ENCODE measurements at places on chromosomes 1 and 21.

GRCh38 chr1:212951126-212951946 is 995 bp downstream of the VASH2 start:
- no peak for DNase-seq

DNA sequence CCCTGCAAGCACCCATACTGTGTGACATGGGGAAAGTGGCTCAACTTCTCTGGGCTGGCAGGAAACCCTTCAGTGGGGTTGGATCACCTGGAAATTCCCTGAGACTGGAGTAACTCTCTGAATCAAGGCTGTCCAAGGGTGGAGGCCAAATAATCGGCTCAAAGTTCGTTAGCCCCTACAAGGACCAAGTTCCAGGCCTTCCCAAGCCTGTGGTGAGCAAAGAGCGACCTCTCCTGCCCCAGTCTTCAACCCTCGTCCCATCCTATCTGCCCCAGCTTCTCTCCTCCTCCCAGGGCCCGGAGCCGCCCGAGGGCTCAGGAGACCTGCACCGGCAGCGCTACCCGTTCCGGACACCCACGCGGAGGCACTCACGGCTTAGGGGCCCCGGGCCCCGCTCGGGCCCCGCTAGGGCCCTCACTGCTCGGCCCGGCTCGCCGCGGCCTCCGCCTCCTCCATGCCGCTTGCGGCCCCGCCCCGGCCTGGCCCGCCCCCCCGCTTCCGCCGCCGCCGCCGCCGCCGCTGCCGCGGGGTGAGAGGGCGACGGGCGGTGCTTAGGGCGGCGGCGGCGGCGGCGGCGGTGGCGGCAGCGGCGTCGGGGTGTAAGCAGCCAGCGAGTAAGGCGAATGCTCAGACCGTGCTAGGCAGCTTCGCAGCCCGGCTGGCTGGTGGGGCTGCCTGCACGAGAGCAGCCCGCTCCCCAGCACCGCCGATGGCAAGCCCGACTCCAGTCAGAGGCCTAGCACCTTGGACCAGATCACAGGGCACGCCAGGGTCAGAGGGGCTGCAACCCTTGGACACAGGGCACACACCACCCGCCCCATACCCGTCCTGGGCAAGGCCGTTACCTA is at the start of gene POMGNT1:
POMGNT1 (minus strand) TSS at position 471 of the 848 bp plus-strand sequence. CDS start 613 bp downstream, outside the sequence.
- DNase-seq = peak; percentile 58

DNA sequence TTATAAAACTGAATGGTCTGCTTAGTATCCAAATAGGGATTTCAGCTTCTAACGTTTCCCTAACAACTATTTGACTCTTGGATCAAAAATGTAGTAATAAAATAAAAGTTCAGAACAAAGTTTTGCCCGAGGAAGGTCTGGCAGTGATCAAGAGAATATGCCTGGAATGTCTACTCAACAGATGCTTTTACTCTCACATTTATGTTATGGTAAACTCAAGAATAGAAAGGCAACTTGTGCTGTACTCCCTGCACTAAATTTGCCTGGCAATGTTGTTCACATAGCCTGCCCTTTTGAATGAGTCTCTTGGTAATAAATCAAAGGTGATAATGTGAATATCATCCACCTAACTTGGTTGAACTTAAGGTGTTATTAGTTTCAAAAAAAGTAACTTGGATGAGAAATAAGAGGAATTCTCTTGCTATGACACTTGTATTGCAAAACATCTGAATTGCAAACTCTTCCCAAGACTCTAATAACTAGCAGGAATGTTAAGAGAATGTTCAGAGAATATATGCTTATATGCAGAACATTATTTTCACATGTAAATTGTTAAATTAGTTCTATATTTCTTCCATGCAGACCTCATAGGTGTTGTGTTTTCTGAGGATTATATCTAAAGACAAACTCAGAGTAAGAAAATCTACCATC is 215.8 kb downstream of the COL24A1 start:
- DNase-seq = no peak

DNA sequence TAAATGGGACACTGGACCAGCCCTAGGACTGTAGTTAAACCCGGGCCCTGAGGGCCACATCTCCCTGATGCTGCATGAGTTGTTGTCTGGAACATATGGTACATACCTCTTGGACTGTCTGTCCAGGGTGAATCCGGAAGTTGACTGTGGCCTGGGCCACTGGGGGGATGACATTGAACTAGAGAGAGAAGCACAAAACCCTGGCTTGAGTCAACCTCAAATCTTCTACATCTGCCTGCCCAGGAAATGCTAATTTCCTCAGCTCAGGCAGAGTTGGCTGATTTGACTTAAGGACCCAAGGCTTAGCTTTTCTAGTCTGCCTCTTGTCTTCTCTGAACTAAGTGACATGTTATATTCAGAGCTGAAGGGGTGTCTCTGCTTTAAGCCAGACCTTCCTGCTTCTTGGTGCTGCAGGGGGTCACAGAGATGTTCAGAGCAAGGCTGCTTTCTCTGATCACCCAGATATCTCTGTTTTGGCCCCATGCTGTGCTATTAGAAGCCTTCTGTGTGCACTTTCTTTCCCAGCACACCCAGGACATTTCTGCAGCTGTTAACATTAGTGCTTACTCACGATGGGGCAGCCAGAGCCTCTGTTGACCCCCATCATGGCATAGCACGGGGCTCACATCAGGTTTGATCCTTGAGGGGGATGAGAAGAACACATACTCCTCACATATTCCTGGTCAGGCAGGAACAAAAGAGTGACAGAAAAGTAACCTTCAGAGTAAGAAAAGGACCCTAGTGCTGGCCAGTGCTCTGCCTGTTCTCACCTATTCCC is 9.6 kb downstream of the PM20D1 start:
- no peak for DNase-seq

DNA sequence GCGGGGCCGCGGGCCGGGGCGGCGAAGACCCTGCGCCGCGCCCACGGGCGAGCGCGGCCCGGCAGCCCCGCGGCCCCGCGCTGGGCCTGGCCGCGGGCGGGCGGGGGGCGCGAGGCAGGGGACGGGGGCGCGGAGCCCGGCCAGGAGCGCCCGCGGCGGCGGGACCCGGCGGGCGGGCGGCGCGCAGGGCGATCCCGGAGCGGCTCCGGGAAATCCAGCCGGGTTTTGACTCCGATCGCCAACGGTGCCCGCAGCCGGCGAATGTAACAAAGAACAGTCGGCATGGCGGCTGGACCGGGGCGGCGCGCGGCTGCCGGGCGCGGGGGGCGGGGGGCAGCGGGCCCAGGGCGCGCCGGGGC is 334 bp downstream of the PRDM15 start:
- DNase-seq = peak; percentile 81

- DNase-seq = peak; percentile 42
Observed at GRCh38 chr1:34190692-34191091, 14.0 kb downstream of the C1orf94 start.

- no peak for DNase-seq
Observed at GRCh38 chr1:21517660-21518480, 8.6 kb downstream of the ALPL start.

- no peak for DNase-seq
Observed at GRCh38 chr21:42758721-42759593, 105.5 kb downstream of the PDE9A start.

- DNase-seq = no peak
Observed at GRCh38 chr21:44816761-44817505, 929 bp downstream of the SUMO3 start.

DNA sequence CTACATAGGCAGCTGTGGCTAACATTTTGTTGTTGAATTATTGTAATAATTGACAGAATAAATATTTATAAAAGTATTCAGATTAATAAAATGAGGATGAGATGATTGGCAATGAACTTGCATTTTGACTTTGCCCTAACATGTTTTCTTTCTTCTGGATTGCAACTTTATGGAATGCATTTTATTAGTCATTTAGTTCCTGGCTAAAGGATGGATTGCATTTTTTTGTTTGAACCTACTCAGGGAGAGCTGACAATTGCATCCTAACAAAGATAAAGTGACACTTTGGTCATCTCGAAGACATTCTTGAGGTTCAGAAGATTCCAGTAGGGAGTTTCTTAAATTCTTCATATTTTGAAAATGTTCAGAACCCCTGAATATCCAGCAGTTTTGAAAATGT is 37.5 kb downstream of the PGM1 start:
- no peak for DNase-seq

DNA sequence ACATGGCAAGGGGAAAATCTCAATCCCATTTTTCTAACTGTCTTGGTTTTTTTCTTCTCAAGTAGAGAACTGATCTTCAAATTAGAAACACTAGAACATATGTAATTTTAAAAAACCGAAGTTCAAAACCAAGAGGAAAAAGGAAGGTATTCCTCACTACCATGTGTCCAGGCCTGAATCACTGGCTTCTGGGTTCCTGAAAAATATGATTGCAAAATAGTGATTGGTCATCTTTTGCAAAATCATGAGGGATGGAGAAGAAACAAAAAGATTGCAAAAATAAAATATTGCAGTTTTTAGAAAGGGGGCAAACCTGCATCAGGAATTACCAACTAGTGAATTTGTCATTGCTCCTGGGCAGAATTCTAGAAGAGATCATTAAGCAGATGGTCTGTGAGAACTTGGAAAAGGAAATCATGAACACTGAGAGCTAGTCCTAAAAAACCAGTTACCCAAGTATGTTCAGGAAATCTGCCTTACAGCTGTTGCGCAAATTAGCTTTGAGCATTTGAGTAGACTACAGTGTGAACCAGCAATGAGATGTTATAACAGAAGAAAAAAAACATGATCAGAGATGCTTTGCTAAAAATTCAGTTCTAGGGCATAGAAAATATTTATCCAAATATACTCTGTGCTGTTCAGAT is 49.4 kb downstream of the SPATA46 start:
- DNase-seq = no peak

- DNase-seq = peak; percentile 46
Observed at GRCh38 chr1:7375329-7375728, 395.8 kb upstream of the VAMP3 start.

GRCh38 chr1:226417830-226418546 is 10.1 kb upstream of the PARP1 start:
- DNase-seq = no peak

DNA sequence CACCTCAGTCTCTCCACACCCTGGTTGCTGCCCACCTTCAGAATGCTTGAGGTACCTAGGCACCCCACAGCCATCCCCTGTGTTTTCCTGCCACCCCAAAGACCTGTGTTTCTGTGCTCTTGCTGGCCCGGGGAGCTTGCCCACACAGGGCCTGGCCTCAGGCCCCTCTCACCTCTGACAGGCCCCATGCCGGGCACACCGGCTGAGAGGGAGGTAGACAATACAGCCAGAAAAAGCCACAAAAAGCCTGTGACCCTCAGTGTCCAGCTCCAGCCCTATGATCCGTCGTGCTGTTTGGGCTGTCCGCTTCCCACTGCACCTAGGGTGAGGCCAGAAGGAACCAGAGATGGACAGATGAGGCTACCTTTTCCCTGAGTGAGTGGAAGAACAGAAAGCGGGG is 11.4 kb downstream of the SEMA6C start:
- DNase-seq = no peak

DNA sequence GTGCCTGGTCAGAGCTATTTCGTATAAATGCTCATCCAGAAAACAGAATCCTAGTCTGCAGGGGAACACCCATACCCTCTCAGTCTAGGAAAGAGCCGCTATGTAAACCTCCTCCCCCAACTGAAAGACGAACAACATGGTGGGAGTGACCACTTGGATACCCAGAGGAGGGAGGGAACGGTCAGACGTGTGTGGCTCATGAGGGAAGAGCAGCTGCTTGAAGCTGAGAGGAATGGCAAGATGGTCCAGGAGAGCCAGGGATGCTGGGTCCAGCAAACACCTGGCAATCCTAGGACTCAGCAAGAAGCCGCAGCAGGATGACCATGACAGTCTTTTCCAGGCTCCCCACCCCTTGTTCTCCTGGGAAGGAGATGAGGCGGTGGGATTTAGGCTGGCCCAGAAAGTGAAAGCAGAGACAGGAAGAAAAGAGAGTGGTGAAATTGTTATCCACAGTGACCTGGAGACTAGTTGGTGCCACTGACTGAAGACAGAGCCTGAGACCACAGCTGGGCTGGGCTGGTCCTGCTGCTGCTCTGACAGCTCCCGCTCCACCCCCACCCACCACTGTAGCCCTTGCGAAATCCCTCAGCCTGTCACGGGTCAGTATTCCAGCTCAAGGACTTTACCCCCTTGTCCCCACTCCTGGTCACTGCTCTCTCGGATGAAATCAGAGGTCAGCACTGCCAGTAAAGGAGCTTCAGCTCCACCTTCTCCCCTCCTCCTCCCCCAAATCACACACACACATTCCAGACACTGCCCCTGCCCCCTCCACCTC is 3.6 kb downstream of the CERS2 start:
- peak; percentile 15 for DNase-seq

DNA sequence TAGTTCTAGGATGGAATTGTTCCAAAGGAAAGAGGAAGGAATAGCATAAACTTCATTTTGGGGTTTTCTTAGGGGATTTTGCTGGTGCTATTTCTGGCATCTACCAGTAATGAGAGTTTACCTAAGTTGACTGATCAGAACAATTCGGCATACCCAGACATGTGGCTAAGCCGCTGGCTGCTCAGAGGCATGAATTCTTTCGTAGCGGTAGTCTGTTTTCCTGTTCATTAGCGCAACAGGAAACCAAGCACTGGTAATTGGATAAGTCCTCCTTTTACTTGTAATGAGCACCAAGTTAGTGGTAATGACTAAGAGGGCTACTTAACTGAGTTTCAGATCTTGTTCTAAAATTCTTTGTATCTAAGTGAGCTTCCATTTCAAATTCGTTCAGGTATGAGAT is 38.6 kb downstream of the C21orf91 start:
- DNase-seq = no peak

DNA sequence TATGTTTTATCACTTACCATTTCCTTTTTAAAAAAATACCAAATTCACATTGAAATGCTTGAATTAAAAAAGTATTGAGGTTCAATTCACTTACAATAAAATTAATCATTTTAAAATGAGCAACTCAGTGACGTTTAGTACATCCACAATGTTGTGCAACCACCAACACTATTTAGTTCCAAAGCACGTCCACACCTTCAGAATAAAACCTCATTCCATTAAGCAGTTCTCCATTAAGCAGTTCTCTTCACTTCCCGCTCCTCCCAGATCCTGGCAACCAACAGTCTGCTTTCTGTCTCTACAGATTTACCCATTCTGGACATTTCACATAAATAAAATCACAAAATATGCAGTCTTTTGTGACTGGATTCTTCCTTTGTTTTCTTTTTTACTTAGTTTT is 41.3 kb downstream of the GNG4 start:
- no peak for DNase-seq

- peak; percentile 21 for DNase-seq
Observed at GRCh38 chr1:10152709-10153284, 57.6 kb upstream of the KIF1B start.

DNA sequence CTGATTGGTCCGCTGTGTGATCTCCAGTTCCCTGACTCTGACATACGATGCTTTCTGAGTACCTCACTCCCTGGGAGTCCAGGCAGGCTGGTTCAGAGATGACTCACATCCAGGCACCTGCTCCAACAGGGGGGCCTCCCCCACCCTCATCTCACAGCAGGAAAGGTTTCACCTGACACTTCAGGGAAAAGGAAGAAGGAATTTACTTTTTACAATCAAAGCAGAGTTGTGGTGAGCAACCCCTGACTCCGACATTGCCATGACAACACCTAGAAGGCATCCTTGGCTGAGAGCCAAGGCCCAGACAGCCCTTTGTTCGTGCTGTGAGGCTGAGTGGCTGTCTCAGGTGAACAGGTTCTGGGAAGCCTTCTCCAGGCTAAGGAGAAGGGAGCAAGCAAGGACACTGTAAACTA is 164.6 kb upstream of the GJB5 start:
- peak; percentile 77 for DNase-seq

GRCh38 chr1:70075761-70076160 is 129.6 kb downstream of the LRRC40 start:
- DNase-seq = no peak

- peak; percentile 70 for DNase-seq
Observed at GRCh38 chr1:235648954-235649367, 623 bp downstream of the GNG4 start.

Measured in SW480 (cell line).